ENCODE measurements at places on chromosomes 16 and 17. TPM values are rescaled to one million over a fixed set of nuclear protein-coding genes. Genes with fewer than 3 reads are reported as not detected.

Gene USP6
- total RNA-seq, result 0.49 TPM

Gene SLC5A11
- total RNA-seq, result not detected

GRCh38 chr16:27281243-27281642, 12.7 kb upstream of the NSMCE1 start:
- no peaks in the 10 kb centered on the region for H3K4me1 ChIP-seq
- no peaks in the 10 kb centered on the region for H3K36me3 ChIP-seq
- H3K4me3 ChIP-seq, result no peak overlapping the region
- H3K27me3 ChIP-seq, result no peaks in the 10 kb centered on the region

- H3K4me3 ChIP-seq, result no peak overlapping the region
- H3K4me1 ChIP-seq, result peaks cover 24% of the 10 kb centered on the region
- H3K36me3 ChIP-seq, result no peaks in the 10 kb centered on the region
- no peak for DNase-seq
- H3K27ac ChIP-seq, result no peak overlapping the region
These were observed 3.6 kb upstream of the RHBDL3 start for GRCh38 chr17:32261936-32262510.

Gene MAPT
- total RNA-seq, result 6.1 TPM

Data from vagina (tissue), 2 donors.